Stimulated activated CD8-positive, alpha-beta memory T cell treated with anti-CD3 and anti-CD28 coated beads, Interleukin-12 subunit alpha, Interleukin-12 subunit beta, amount 100 ng/mL, for 1 hour (primary cell): ENCODE measurements at places on chromosomes 7 and 10.

- DNase-seq, result no peak
These were observed 1.1 kb upstream of the MNX1 start for GRCh38 chr7:157011333-157012112.

- DNase-seq, result no peak
These were observed 25.7 kb upstream of the SEC61A2 start for GRCh38 chr10:12103802-12104201.

DNA sequence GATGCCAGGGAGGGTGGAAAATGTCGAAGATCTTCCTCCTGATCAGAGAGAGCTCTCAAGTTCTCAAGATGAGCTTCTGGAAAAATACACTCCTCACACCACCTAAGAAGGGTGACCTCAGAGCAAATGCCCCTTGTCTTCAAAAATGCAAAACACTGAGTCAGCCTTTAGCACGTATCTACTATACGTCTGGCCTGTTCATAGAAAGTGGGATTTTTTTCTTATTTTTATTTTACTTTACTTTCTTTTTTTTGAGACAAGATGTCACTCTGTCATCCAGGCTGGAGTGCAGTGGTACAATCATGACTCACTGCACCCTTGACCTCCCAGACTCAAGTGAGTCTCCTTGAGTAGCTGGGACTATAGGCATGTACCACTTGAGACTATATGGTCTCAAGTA is 57.1 kb downstream of the AFAP1L2 start:
- DNase-seq, result no peak

DNA sequence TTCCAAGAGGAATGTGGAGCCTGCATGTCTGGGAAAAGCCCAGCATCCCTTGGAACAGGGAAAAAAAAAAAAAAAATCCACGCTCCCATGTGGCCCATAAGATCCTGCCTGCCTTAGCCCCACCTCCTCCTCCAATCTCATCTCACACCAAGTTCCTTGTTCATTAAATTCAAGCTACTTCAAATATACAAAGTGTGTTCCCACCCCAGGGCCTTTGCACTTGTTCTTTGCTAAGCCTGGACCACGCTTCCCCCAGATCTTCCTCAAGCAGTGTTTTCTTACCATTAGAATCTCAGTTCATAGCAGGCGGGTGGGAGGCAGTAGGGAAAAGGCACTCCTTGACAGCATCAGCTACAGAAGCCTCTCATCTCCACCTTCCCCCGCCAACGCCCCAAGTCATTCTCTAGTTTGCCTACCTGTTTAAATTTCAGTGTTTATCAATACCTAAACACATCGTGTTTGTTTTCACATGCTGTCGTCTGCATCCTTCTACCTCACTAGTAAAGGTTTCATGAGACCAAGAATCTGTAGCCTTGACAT is 262.8 kb downstream of the FGFR2 start:
- DNase-seq, result no peak

GRCh38 chr7:139124084-139124914 is 14.8 kb upstream of the ZC3HAV1 start:
- DNase-seq, result no peak
